ENCODE measurements at places on chromosomes 6 and 20.

- DNase-seq: no peak
These were observed 21.0 kb downstream of the SRSF3 start for GRCh38 chr6:36615018-36615761.

DNA sequence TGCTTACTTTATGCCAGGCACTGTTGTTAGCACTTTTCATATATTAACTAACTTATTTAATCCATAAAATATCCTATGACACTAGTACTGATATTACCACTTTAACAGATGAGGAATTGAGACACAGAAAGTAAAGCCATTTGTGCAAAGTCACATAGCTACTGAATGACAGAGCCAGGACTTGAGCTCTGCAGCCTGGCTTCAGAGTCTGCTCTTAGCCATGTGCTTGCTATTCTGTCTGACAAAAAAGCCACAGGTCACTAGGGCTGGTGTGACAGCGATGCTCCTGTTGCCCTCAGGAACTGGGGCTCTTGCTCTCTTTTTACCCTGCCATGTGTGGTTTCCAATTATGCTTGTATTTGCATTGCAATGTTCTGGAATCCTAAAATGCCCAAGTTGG lies 44.7 kb upstream of the RNF8 start:
- DNase-seq: no peak

- no peak for DNase-seq
These were observed 56.0 kb downstream of the IRF4 start for GRCh38 chr6:447381-448165.

DNA sequence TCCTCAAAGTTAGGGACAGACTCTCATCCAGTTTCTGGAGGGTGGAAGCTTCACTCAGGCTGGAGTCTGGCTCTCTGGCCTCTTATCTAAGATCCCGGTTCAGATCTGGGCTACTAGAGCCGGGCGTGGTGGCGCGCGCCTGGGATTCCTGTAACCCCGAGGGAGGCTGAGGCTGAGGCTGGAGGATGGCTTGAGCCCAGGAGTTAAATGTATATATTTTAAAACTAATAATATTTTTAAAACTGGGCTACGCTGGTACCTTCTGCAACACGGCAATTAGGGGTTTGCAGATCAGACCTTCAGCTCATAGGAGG lies 710 bp upstream of the ZNF343 start:
- DNase-seq: no peak

DNA sequence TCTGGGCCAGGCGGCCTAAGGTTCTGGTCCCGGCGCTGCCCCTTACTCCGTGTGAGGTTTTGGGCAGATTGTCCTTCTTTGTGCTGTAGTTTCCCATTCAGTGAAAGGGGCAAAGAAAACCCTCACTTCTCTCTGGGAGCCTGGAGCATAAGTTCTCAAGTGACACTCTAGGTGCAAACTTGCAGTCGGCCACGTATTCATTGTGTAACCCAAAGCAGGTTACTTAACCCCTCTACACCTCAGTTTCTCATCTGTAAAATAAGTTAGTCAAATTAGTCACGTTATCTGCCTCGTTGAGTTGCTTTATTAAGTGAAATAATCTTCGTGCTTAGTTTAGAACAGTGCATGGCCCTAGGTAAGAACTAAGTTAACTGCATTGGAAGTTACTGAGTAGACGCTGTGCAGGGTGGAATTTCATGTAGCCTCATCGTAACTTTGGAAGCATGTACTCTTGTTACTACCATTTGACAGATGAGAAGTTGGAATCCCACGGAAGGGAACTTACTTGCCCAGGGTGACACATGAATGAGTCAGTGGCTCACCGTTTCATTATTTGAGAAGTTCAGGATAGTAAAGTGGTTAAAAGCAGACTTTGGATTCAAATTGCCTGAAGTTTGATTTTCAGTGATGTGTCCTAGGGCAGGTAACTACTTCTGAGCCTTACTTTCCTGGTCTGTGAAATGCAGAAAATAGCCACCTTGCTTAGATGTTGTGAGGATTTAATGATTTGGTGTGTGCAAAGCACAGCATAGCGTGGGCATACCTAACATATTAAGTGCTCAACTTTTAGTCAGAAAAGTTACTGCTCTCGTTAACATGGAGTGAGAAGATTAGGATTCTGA lies 556 bp upstream of the MROH8 start:
- DNase-seq: no peak
